Upper lobe of right lung (tissue), 1 donor: ENCODE measurements at places on chromosomes 1 and 21. TPM values are rescaled to one million over a fixed set of nuclear protein-coding genes. Genes with fewer than 3 reads are reported as not detected.

Gene JAM2
- total RNA-seq, result 38.6 TPM

Gene CD101
- 37.4 TPM for total RNA-seq

Gene FAM78B
- total RNA-seq, result 1.2 TPM

Gene MCOLN2
- total RNA-seq, result 10.1 TPM

Gene KCNA3
- total RNA-seq, result 8.9 TPM

Gene OR10J1
- total RNA-seq, result not detected

DNA sequence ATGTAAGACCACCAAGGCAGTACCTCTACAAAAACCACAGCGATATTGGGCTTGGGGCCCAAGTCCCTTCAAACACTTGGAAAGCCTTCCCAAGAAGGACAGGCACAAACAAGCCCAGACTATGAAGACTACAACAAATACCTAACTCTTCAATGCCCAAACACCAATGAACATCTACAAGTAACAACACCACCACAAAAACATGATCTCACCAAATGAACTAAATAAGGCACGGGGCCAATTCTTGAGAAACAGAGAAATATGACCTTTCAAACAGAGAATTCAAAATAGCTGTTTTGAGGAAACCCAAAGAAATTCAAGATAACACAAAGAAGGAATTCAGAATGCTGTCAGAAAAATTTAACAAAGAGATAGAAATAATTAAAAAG lies 86.8 kb downstream of the COL24A1 start:
- H3K4me1 ChIP-seq, result no peaks in the 10 kb centered on the region
- no peak for DNase-seq
- no peaks in the 10 kb centered on the region for H3K27me3 ChIP-seq
- H3K4me3 ChIP-seq, result no peak overlapping the region
- H3K27ac ChIP-seq, result no peak overlapping the region

DNA sequence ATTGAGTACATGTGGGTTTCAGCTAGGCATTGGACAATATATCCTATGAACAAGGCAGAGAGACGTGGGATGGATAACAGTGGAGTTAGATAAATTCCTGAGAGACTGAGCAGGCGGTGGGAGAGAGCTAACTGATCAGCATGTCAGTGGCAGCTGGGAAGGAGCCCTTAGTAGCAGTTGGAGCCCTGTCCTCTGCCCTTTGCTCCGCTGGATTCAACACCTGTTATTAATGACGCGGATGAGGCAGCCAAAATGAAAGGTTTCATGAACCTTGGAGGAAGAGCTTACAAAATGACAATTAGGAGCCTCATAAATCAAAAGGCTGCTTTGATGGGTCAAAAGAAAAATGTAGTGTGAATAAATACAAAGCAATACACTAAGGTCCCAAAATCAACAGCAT lies 16.1 kb downstream of the UBIAD1 start:
- no peak overlapping the region for H3K4me3 ChIP-seq
- no peaks in the 10 kb centered on the region for H3K27me3 ChIP-seq
- H3K27ac ChIP-seq, result no peak overlapping the region
- no peak for DNase-seq

- DNase-seq, result no peak
- no peak overlapping the region for H3K27ac ChIP-seq
- no peaks in the 10 kb centered on the region for H3K4me1 ChIP-seq
- no peaks in the 10 kb centered on the region for H3K27me3 ChIP-seq
Measured at GRCh38 chr1:68269637-68270430, 37.5 kb upstream of the WLS start.

DNA sequence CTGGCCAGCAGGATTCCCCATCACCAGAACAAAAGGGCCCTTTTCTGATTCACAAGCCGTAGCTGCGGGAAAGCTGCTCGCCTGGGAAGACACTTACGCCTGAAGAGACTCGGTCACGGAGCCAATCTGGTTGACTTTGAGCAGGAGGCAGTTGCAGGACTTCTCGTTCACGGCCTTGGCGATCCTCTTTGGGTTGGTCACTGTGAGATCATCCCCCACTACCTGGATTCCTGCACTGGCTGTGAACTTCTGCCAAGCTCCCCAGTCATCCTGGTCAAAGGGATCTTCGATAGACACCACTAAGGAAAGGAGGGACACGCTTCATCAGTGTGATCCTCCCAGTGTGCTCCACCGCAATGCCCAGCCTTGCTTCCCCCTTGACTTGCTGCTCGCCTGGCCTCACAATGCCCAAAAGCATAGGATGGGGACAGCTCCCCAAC lies 14.7 kb downstream of the ENO1 start:
- peaks cover 11% of the 10 kb centered on the region for H3K4me1 ChIP-seq
- no peak overlapping the region for H3K27ac ChIP-seq
- H3K36me3 ChIP-seq, result peaks cover 99% of the 10 kb centered on the region
- H3K27me3 ChIP-seq, result no peaks in the 10 kb centered on the region
- DNase-seq, result no peak

DNA sequence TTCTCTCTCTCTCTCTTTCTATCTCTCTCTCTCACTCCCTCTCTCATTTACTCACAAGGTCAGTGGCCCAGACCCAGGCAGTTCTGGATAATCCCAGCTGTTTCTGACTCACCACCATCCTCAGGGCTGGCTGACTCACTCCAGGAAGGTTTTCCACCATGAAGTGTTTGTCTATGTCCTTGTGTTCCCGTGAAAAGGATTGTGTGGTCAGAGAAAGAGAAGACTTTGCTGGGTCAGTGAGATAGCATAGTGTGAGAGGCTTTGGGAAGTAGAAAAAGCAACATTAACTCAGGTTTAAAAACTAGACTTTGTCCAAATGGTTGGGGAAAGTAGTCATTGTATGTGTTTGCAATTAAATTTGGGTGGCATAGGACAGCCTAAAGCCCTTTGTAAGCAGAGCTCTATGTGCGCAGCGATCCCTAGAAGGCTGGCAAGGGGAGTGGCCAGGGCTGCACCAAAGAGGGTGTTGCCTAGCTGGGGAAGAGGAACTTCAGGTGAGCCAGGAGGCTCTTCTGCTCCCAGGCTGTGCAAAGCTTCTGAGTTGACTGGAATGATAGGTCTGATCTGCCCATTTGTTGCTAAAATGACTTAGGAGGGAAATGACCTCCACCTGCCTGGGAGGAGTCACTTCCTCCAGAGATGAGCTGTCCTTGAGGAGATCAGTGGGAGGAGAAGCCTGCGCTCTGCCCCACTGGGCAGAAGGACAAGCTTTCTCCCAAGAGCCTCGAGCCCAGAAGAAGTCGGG lies 4.9 kb upstream of the CAPN2 start:
- no peaks in the 10 kb centered on the region for H3K27me3 ChIP-seq
- DNase-seq, result peak; percentile 76
- no peaks in the 10 kb centered on the region for H3K36me3 ChIP-seq
- peak overlapping the region; percentile 75 for H3K27ac ChIP-seq
- H3K4me1 ChIP-seq, result peaks cover 42% of the 10 kb centered on the region

- H3K4me3 ChIP-seq, result no peak overlapping the region
- no peaks in the 10 kb centered on the region for H3K36me3 ChIP-seq
- no peak for DNase-seq
- H3K27me3 ChIP-seq, result no peaks in the 10 kb centered on the region
- H3K27ac ChIP-seq, result no peak overlapping the region
- no peaks in the 10 kb centered on the region for H3K4me1 ChIP-seq
Measured at GRCh38 chr21:27379354-27379753, 412.5 kb upstream of the ADAMTS5 start.

DNA sequence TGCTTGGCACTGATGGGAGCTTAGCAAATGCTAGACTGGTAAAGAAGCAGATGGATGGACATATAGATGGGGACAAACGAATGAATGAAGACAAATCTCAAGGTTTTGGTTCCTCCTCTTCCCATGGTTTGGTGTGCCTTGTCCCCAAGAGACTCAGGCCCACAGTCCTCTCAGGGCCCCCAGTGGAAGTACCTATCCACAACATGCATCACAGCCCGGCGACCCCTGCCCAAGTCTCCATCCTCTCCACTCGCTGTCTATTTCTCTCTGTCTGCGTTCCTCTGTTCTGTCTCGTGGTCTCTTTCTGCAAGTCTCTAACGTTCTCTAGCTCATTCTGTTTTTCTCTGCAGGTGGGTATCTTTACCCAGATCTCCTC lies 85.8 kb downstream of the GLIS1 start:
- DNase-seq, result peak; percentile 18
- H3K36me3 ChIP-seq, result no peaks in the 10 kb centered on the region
- H3K27ac ChIP-seq, result no peak overlapping the region
- H3K4me1 ChIP-seq, result no peaks in the 10 kb centered on the region

DNA sequence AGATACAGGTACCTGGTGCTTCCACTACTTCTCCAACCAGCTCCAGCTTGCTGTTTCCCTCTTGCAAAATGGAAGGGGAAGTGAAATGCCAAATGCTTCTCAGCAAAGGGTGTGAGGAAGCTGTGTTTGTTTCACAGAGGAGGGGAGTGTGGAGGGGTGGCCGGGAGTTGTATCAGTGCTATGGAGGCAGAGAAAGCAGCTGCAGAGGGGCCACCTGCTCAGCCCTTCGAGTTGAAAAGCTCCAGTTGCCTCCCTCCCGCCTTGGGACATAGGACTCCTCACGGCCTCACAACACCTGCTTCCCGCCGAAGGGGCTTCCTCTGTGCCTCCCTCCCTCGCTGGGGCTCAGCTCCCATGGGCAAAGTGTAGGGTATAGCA lies 12.1 kb upstream of the LINGO4 start:
- no peak overlapping the region for H3K4me3 ChIP-seq
- DNase-seq, result no peak
- no peak overlapping the region for H3K27ac ChIP-seq
- no peaks in the 10 kb centered on the region for H3K27me3 ChIP-seq
- no peaks in the 10 kb centered on the region for H3K4me1 ChIP-seq

DNA sequence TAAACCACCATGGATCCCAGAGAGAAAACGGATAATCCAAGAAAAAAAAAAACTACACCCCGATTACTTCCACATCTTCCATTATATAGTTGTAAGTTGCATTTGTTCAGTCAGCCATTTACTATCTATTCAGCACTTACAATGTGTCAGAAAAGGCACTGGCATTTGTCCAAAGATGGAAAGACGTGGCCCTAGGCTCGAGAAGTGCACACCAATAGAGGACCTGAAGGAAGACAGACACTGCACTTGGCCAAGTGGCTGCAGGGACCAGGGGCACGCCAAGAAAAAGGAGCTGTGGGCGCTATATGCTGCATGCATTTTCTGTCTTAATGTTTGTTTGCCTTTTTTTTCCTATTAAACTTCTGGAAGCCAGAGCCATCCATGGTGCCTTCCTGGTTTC lies 45.2 kb upstream of the LYST start:
- H3K4me3 ChIP-seq, result no peak overlapping the region
- no peak for DNase-seq

GRCh38 chr21:39350094-39351005 lies 1.5 kb upstream of the HMGN1 start:
- peak overlapping the region; percentile 79 for H3K4me3 ChIP-seq
- H3K27ac ChIP-seq, result peak overlapping the region; percentile 92
- no peak for DNase-seq
- H3K27me3 ChIP-seq, result peaks cover 4% of the 10 kb centered on the region
- no peaks in the 10 kb centered on the region for H3K36me3 ChIP-seq
- H3K4me1 ChIP-seq, result peaks cover 11% of the 10 kb centered on the region

GRCh38 chr1:62784509-62785365 lies 805 bp downstream of the ATG4C start:
- H3K27me3 ChIP-seq, result no peaks in the 10 kb centered on the region

DNA sequence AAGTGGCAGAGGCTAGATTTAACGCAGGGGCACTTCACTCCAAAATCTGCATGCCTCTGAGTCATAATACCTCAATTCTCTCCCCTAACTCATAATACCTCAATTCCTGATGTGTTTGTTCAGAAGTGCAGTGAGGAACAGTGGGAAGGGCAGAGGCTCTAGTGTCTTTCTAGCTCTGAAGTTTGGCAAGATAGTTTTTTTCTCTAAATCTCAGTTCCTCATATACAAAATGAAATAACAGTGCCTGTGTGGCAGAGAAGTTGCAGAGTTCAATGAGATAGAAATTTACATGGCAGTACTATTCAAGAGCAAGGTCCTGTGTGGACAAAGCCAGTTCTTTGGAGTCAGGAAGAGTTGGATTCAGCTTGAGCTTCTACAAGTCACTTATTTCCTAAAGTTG lies 9.8 kb downstream of the JUN start:
- no peak for DNase-seq
- H3K36me3 ChIP-seq, result no peaks in the 10 kb centered on the region
- no peak overlapping the region for H3K4me3 ChIP-seq
- peaks cover 10% of the 10 kb centered on the region for H3K4me1 ChIP-seq
- no peak overlapping the region for H3K27ac ChIP-seq

- no peak overlapping the region for H3K27ac ChIP-seq
- H3K27me3 ChIP-seq, result no peaks in the 10 kb centered on the region
- peaks cover 2% of the 10 kb centered on the region for H3K36me3 ChIP-seq
Measured at GRCh38 chr1:100931716-100932115, 35.8 kb downstream of the SLC30A7 start.

GRCh38 chr1:54425152-54425584 lies 19.0 kb upstream of the SSBP3 start:
- H3K27me3 ChIP-seq, result no peaks in the 10 kb centered on the region
- no peaks in the 10 kb centered on the region for H3K36me3 ChIP-seq
- peak; percentile 34 for DNase-seq
- H3K4me1 ChIP-seq, result no peaks in the 10 kb centered on the region

GRCh38 chr1:34354367-34354766 lies 177.7 kb downstream of the C1orf94 start:
- no peak for DNase-seq
- H3K4me1 ChIP-seq, result no peaks in the 10 kb centered on the region
- no peaks in the 10 kb centered on the region for H3K27me3 ChIP-seq
- H3K36me3 ChIP-seq, result no peaks in the 10 kb centered on the region

- H3K4me3 ChIP-seq, result no peak overlapping the region
- H3K27me3 ChIP-seq, result no peaks in the 10 kb centered on the region
- peaks cover 4% of the 10 kb centered on the region for H3K36me3 ChIP-seq
Measured at GRCh38 chr1:166870584-166870983, 5.5 kb downstream of the TADA1 start.

DNA sequence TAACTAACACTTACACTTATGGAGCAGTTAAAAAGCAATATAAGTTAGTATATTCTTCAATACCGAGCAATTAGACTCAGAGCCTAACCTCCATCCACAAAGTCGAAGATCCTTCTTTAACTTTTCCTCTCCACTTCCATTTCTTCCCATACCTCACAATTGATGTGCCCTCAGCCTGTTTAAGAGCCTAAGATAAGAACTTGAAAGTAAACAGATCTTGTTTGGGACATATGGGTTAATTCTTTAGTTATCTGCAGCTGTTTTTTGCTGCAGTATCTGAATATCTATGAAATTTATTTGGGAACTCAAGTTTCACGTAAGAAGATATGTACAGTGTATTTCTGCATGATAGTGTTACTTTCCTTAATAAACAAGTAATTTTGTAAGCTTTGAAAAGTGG lies 51.5 kb downstream of the MIGA1 start:
- no peak overlapping the region for H3K4me3 ChIP-seq
- no peaks in the 10 kb centered on the region for H3K27me3 ChIP-seq
- H3K4me1 ChIP-seq, result peaks cover 46% of the 10 kb centered on the region
- H3K36me3 ChIP-seq, result no peaks in the 10 kb centered on the region
- H3K27ac ChIP-seq, result no peak overlapping the region
- no peak for DNase-seq
